Thoracic aorta (tissue), 2 donors: ENCODE measurements at places on chromosomes 2 and 18.

- peak; percentile 13 for DNase-seq
Observed at GRCh38 chr18:34977838-34978532, 63.2 kb upstream of the MAPRE2 start.

GRCh38 chr2:1744446-1745170 is at the start of gene PXDN:
PXDN (minus strand) TSS chr2:1744515; CDS start chr2:1744455, 60 bp downstream.
- no peak for DNase-seq

GRCh38 chr2:126950504-126950903 is 51.8 kb downstream of the TEX51 start:
- DNase-seq = no peak

GRCh38 chr2:156435718-156436496 is at the start of gene GPD2:
GPD2 (plus strand) TSS chr2:156436379; CDS start chr2:156476106, 39,727 bp downstream.
- DNase-seq = peak; percentile 58

DNA sequence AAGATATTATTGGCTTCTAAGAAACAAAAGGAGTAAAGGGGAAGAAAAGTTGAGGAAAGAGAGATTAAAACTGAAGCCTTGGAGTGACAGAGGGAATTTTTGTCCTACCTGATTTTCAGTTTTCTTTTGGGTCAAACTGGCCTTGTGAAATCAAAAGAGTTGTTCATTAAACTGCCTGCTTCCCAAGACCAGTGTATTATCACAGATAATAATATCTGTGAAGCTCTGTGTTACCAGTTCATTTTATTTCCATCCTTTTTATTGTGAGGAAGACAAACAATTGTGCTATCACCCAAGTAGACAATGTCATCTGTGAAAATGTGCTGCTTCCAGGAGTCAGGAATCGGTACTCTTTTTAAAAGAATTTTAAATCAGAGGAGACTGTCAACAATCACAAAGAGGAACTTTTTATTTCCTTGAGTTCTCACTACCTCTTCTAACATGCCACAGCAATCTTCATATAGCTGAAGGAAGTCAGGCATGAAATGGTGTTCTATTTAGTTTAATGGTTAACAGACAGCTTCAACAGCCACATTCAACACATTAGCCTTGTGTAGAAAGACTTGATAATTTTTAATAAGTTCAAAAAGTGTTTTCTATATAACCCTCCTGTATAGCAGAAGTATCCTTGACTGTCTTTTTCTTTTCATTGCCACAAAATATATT is 554.8 kb downstream of the PIK3C3 start:
- no peak for DNase-seq

DNA sequence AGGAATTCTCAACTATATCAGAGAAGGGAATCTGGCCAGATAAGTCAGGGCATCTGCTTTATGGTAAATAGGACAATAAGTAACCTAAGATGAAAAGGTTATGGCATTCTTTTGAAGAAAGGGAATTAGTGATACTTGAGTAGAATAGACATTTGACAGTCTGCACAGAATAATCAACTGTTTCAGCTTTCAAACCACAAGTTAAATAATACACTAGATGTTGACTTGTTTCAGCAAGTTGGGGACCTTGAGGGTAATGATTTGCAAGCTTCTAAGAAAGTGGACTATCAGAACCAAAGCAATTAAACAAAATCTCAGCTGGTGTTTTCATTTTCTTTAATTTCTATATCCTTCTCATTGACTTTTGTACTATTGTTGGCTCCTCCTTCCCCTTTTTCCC is 54.5 kb downstream of the SLC39A10 start:
- DNase-seq = no peak

GRCh38 chr2:80238692-80239469 is 65.7 kb downstream of the LRRTM1 start:
- no peak for DNase-seq

- DNase-seq = no peak
Observed at GRCh38 chr18:28511413-28511821, 334.5 kb upstream of the CDH2 start.

- DNase-seq = no peak
Observed at GRCh38 chr2:121960251-121960650, 204.8 kb downstream of the TSN start.

DNA sequence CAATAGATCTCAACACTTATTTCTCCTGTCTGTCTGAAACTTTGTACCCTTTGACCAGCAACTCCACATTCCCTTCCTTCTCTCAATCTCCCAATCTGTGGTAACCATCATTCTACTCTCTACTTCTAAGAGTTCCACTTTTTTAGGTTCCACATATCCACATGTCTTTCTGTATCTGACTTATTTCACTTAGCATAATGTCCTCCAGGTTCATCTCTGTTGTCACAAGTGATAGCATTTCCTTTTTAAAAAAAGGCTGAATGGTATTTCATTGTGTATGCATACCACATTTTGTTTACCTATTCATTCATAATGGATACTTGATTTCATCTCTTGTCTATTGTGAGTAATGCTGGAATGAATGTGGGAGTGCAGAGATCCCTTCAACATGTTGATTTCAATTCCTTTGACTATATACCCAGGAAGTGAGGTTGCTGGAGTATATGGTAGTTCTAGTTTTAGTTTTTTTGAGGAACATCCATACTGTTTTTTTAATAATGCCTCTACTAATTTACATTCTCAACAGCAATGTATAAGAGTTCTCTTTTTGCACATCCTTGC is 18.8 kb upstream of the MMADHC start:
- DNase-seq = no peak

GRCh38 chr18:60279391-60279790 is 93.2 kb downstream of the MC4R start:
- no peak for DNase-seq

DNA sequence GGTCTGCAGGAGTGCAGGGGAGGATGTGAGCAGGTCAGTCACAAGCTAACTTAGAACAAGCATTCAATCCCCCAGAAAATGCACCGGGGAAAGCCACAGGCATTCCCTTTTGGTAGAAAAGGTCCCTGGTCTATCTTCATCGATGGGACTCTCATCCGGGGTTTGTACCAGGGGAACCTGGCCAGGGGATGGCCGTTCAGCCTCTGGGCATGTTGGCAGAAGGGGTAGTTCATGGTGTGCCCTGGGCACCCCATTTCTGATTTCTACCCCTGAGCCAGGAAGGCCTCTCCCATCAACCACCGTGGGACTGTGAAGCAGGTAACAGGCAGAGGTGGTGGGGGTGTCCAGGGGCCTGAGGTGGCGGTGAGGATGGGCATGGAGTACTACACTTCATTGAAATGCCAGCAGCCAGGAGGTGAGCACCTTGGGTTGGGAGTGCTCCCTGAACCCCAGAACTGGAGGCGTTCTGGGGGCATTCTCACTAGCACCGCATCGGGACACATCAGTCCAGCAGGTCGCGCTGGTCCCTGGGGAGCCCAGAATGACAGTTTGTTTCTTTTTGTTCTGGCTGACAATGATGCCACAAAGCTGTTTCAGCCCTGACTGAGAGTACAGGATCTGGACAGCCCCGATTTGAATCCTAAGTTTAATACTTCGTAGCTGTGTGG is 172.3 kb downstream of the SMAD7 start:
- DNase-seq = no peak

DNA sequence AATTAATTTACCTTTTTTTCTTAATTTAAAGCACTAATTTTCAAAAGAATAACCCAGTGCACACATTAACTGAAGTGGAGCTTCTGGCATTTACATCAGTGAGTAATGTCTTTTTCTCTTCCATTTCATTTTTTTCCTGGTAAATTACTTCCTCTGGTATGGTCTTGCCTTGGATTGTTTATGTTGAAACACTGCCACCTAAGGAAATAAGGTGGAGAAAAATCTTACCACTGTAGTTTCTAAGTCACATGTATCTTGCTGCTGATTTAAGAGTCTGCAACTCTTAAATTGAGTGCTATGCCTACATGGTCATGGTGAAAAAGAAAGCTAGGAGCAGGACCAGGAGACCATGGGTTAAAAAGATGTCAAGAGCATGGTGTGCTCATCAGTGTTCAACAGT is 51.0 kb downstream of the TTC27 start:
- DNase-seq = no peak

DNA sequence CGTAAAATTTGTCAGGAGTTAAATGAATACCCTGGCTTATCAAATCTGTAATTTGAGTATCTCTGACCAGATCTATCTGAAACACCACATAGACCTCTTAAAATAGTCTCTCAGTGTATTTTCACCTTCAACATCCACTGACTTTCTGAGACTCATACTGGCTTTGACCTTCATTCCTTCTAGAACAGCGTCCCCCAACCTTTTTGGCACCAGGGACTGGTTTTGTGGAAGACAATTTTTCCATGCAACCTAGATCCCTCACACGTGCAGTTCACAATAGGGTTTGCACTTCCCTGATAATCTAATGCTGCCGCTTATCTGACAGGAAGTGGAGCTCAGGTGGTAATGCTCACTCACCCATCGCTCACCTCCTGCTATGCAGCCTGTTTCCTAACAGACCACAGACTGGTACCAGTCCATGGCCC is 3.2 kb downstream of the NBAS start:
- no peak for DNase-seq

DNA sequence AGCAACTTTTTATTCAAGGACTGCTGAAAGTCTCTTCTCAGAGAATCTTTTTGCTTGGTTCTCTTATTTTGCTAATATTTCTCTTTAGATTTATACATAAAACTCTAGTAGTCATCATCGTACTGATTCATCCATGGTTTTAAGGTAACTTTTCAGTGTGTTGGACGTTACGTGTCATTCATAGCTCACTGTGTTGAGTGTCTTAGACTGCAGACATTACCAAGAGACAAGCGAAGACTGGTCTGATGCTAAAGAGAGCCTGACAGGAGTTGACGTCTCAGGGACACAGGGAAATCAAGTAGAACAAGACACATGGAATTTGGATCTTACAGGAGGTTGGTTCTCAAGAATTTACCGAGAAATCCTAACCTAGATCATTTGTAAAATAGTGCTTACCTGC is 25.5 kb downstream of the RBM44 start:
- no peak for DNase-seq

GRCh38 chr2:26612522-26613240 is 28.5 kb downstream of the CIB4 start:
- DNase-seq = no peak

- DNase-seq = peak; percentile 75
Observed at GRCh38 chr18:3451183-3451988, 1.4 kb downstream of the TGIF1 start.
